GM19239 (cell line): ENCODE measurements at places on chromosomes 5 and 9.

GRCh38 chr5:157648275-157648990, 3.8 kb downstream of the SOX30 start:
- no peak for DNase-seq

GRCh38 chr9:14780251-14780650, 57.7 kb upstream of the CER1 start:
- no peak for DNase-seq

DNA sequence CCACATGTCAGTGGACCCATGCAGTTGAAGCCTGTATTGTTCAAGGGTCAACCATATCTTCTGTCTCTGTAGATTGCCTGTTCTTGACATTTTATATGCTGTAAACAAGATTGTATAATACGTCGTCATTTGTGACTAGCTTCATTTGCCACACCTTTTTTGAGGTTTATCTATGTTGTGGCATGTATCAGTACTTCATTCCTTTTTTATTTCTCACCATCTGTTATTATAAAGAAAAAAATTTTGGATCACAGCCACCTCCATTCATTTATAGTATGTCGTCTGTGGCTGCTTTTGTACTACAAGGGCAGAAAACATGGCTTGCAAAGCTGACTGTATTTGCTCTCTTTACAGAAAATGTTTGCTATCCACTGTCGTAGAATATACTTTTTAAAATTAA, 72.4 kb downstream of the TEK start:
- no peak for DNase-seq

- DNase-seq: no peak
Observed at GRCh38 chr9:16154521-16155078, 601.8 kb downstream of the CCDC171 start.

DNA sequence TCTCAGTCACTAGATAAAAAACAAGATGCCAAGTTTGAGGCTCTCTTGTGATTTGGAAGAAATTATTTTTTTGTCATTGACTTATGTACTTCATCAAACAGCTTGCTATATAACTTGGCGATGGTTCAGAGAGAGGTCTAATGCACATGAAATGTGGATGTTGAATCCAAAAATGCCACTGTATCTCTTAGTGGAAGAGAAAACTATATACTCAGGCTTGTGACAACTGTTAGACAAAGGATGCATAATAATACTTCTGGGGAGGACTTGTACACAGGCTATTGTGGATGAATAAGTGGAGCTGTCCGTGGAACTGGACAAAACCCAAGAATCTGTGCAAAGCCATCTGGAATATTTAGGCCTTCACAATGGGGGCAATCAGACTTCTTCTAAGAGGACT, 162.9 kb upstream of the NMUR2 start:
- DNase-seq: no peak

DNA sequence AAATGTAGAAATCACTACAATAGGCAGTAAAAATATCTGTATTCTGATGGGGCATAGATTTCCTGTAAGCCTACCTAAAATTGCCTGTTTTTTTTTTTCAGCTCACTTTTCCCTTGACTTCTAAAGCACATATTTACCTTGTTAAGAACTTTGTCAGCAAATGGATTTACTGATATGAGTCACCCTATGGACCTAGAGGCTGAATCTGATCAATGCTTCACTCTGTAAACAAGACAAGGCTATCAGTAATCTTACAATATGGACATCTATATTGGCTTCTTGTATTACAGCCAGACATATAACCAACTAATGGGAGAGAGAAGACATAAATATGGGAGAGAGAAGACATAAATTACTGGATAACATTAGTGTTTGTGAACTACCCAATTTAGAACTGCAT, 792.7 kb upstream of the CHD1 start:
- no peak for DNase-seq

DNA sequence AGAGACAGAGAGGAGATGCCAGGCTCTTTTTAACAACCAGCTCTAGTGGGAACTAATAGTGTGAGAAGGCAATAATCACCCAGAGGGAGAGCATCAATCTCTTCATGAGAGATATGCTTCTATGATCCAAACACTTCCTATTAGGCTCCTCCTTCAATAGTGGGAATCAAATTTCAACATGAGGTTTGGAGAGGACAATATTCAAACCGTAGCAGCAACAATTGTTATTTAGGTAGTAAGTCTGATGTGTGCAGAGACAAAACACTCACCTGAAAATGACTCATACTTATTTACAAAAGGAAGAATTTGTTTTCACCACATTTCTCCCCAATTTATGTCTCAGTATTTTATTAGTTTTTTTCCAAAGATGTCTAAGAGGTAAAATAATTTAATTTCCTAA, 144.3 kb downstream of the ST8SIA4 start:
- DNase-seq: no peak

- no peak for DNase-seq
Observed at GRCh38 chr9:87336914-87337333, 160.7 kb upstream of the DAPK1 start.

GRCh38 chr9:109537288-109537687, 39.2 kb upstream of the PTPN3 start:
- DNase-seq: no peak

GRCh38 chr5:68419637-68420452, 204.3 kb downstream of the PIK3R1 start:
- no peak for DNase-seq

GRCh38 chr5:10863763-10864383, 102.8 kb upstream of the DAP start:
- DNase-seq: peak; percentile 71

- no peak for DNase-seq
Observed at GRCh38 chr5:168683247-168683926, 104.2 kb upstream of the PANK3 start.

DNA sequence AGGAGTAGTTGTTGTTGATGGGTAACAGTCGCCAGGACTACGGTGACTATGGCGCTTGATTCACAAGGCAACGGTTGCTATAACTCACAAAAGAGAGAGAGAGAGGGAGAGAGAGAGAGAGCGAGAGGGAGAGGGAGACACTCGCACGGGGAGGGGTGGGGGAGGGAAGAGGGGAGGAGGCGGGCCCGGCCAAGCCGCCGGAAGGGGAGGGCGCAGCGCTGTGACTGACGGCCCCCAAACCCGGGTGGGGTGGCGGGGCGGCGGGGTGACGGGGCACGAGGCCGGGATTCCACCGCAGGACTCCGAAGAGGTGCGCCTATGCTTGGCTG, at the start of gene RFX3:
RFX3 (minus strand) TSS at position 166 of the 329 bp plus-strand sequence. CDS start 130,413 bp downstream, outside the sequence.
- DNase-seq: peak; percentile 48

- no peak for DNase-seq
Observed at GRCh38 chr9:82949203-82949602, 113.7 kb downstream of the RASEF start.

- no peak for DNase-seq
Observed at GRCh38 chr9:114174876-114175771, 19.8 kb downstream of the COL27A1 start.

GRCh38 chr5:25649628-25650265, 1005.0 kb upstream of the CDH10 start:
- DNase-seq: no peak

- DNase-seq: no peak
Observed at GRCh38 chr9:89149726-89150125, 28.9 kb downstream of the SHC3 start.

DNA sequence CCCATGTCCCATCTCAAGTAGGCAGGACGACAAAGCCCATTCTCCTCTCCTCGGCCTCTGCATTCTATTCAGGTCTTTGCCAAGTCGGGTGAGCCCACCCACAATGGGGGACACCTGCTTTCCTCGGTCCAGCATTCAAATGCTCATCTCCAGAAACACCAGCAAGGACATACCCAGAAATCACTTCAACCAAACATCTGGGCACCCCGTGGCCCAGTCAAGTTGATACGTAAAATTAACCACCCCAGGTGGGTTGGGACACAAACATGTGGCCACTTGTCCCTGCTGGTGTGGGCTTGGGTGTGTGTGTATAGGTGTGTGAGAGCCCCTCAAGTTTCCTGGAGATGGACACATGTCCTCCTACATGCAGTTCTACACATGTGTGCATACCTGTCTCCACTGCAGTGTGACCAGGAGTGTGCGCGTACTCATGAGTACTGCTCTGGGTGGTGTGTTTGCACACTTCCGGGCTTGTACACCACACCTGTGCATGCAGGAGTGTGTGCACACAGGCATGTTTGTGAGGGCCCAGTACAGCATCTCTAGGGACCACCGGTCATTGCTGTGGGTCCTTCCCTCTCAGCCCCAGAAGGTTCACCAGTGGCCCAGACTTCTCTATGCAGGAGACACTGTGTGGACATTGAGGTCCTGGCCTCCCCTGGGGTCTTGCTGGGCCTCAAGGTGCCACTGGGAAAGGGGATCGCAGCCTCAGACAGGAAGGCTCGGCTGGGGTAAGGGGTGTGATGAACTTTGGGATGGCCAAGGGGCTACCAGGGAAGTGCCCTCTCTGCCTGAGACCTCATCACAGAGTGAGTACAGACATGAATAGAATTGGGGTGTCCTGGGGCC, 35.4 kb upstream of the RXRA start:
- no peak for DNase-seq

- DNase-seq: no peak
Observed at GRCh38 chr5:143140492-143141203, 262.8 kb downstream of the NR3C1 start.

GRCh38 chr9:120386390-120387131, 193.4 kb downstream of the CDK5RAP2 start:
- no peak for DNase-seq

DNA sequence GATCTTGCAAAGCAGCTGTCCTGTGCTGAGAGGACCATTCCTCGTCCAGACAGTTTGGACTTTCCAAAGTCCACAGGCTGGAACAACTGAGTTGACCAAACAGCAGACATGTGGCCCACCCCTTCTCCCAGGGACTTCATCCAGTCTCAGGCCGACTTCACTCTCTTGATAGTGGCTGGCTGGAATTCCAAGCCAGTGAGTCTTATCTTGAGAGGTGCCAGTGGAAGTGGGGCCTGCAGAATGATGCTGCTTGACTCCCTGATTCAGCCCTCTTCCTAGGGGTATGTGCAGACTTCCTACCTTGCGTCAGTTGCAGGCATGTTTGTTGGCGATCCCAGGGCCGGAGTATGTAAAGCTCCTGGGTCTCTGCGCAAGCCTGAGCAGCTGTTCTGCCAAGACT, 131.4 kb upstream of the TSLP start:
- DNase-seq: no peak
